Erythroblast (primary cell): ENCODE measurements at places on chromosomes 1 and 21.

DNA sequence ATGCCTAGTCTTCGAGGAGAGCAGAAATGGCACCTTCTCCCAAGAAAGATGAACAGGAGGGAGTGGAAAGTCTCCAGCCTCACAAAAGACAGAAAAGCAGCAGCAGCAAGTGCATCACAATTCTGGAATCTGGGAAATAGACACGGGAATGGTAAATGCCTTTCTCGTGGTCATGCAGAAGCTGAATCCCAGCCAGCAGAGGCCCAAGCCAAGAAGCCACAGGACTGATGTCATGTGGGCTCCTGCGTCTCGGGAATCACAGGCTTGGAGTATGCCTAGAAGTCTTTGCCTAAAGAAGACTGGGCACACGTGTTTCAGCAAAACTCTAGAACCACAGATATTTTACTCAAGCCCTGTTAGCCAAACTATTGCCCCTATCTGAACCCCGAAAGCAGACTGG, 260.3 kb upstream of the PLD5 start:
- no peak for DNase-seq

- no peak for DNase-seq
Observed at GRCh38 chr1:59814901-59815825, at the start of gene HOOK1. Gene HOOK1, plus strand, starts transcription at chr1:59814949. Its CDS starts 169 bp downstream, at chr1:59815118.

GRCh38 chr1:228358764-228359612, 47.6 kb downstream of the TRIM11 start:
- DNase-seq, result no peak

DNA sequence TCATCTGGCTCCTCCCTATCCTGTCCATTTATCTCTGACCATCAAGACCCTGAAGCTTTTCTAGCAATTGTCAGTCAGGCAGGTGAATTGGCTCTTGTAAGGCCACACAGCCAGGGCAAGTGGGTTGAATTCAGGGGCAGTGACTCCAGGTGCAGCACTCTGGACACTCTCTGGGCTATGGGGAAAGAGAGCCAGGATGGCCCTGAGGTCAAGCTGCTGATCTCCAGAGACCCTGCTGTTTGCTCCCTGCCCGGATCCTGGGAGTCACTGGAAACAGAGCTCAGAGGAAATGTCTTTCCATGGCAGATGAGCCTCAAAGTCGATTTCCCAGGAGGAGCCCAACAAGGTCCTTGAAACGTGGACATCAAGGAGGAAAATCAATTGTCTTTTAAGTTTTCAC, 184.4 kb downstream of the C1orf94 start:
- DNase-seq, result no peak

DNA sequence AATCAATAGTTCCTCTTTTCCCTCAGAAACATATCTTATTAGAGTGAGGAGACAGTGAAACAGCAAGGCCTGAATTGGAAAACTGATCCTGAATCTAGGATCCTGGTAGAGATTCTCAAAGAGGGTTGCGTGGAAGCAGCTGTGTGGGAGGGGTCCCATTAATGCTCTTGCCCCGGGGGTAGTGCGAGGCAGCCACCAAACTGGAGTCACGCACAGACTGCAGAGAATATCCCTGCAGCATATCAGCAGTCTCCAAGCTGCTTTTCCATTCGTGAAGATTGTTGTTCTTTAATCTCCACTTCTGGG, 150.1 kb downstream of the DISC1 start:
- no peak for DNase-seq

DNA sequence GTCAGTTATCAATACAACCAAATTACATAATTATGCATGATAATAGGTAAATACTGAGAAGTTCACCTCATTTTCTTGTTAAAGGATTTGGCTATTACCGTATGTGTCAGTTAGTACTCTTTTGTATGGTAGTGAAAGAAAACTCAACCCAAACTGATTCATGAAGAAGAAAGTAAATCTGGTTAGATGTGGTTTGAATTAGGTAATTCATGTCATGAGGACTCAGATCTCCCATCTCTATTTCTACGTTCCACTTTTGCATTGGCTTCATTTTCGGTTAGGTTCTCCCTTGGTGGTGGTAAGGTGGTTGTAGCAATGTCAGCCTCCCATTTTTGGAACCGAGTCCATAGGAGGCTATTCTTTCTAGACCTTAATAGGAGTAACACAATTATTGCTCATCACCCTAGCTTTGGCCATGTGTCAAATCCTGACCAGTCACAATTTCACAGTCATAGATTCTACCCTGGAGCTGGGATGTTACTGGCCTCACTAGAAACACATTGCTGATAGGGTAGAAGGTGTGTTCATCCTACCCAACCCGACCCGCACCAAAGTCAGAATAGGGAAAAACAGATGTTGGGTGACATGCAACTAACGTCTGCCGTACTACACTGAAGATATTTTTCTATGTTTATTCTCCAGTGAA, 97.6 kb downstream of the OSBPL9 start:
- DNase-seq, result no peak

DNA sequence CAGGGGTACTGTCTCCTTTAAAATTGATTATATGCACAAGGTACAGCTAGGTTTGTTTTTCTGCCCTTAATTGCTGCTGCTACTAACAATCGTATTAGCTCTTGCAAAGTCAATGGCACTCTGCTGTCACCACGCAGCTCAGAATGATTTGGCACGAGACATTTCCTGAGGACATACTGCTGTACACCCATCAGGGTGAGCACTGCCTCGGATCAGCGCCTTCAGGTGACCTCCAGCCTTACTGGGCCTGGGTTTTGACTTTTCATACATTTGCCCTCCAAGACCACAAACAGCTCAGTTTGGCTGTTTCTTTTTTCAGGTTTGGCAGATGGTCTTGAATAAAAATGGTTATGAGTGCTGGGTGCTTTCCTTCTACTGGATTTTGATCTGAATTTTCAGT, 110.9 kb downstream of the NTPCR start:
- DNase-seq, result no peak

GRCh38 chr1:34358636-34359035, 181.9 kb downstream of the C1orf94 start:
- DNase-seq, result no peak

GRCh38 chr1:106268070-106268469, 788.4 kb upstream of the PRMT6 start:
- DNase-seq, result no peak

DNA sequence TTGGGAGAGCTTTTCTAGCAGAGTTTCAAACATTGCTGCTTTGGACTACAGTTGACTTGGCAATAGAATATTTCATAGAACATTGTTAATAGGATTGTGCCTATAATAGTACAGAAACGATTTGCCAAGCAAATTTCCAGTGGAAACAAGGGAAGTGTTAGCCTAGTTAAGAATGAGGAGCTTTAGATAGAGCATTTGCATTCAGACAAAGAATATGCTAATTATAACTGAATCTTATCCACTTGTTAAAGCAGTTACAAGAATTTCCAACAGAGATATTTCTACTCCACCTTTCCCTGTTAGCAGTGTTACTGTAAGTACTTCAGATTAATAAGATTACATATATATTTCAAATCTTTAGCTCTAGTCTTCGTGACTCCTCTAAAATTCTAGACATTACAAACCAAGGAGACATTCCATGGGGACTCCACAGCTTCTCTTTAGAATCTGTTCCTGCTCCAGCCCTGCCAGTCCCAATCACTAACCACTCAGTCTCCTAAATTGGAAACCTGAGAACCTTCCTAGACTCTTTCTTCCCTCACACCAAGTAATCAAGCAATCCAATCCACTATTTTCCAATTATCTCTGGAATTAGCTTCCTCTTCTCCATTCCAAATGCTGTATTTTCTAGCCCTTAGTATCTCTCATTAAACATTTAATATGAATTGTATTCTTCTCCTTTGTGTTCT, 141.8 kb upstream of the PBX1 start:
- no peak for DNase-seq

DNA sequence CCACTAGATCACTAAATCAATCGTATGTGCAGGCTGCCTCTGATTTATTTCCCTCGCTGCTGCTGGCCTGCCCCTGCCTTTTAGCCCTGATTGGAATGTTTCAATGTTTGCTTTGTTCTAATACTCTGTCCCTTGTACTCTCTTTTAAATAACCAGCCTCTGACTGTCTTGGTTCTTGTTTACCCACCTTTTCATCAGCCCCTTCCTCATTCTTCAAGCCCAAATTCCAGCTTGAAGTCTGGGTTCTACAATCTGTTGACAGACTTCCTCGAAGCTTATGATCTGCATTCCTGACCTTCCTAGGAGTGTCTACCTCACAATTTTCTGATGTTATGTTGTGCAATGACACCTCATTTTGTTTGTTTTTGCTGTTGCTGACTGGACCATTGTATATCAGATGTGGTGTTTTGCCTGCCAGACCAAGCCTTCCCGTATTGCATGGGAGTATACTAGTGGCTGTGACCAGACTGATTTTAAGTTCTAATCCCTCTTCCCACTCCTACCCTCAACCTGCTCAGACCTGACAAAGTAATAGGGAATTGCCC, 46.6 kb upstream of the APOBEC4 start:
- DNase-seq, result no peak

DNA sequence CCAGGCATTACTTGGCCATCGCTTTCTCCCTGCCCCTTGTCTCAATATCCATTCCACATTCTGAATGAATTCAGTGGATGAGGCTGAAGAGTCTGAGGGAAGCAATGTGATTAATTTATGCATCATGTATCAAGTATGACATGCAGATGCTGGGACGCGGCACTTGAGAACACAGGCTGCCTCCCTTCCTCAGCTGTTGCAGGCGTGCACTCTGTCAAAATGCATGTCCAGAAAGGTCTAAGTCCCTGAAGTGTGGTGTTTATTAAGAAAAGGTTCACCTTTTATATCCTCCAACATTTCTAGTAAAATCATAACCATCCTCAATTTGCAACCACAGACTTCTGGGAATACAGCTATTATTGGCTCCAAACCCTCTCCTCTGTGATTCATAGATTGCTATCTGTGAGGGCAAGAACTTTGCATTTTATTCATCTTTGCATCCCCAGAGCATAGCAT, 22.6 kb upstream of the RAB3GAP2 start:
- no peak for DNase-seq

- DNase-seq, result no peak
Observed at GRCh38 chr1:53663529-53664300, 75.2 kb downstream of the GLIS1 start.

GRCh38 chr1:103145449-103145848, 37.1 kb upstream of the COL11A1 start:
- DNase-seq, result no peak
